Activated T-helper 1 cell treated with anti-CD3 and anti-CD28 coated beads, Interleukin-2, amount 50 U/mL, for 16 hours (primary cell): ENCODE measurements at places on chromosomes 11 and 22.

- no peak for DNase-seq
Observed at GRCh38 chr22:23288301-23289129, 108.2 kb downstream of the BCR start.

- no peak for DNase-seq
Observed at GRCh38 chr11:46302866-46303265, 25.4 kb downstream of the CREB3L1 start.

GRCh38 chr11:15309296-15309695 is 194.6 kb downstream of the INSC start:
- no peak for DNase-seq

GRCh38 chr11:28900427-28900826 is 792.2 kb downstream of the METTL15 start:
- no peak for DNase-seq

DNA sequence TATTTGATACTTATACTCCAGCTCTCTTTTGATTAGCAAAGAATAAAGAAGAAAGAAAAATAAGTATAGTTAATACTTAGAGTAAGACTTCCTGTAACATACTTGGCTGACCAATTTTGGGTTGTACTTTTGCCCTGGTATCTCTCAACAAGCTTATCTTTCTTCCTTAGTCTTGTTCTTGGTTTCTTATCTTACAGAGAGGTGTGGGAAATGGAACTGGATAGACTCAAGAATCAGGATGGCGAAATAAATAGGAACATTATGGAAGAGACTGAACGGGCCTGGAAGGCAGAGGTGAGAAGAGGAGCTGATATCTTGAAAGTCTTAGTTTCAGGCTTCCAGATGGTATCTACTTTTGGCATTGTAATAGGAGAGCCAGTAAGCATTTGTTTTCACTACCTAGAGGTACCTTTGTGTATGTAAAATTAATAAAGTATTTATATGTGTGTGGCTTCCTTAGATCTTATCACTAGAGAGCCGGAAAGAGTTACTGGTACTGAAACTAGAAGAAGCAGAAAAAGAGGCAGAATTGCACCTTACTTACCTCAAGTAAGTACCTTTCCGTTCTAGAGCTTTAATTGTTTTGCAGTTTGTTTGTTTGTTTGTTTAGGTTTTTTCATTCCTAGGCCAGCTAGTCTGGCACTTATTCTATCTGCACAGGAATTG is 11.3 kb upstream of the BACE1-AS start:
- DNase-seq = no peak

DNA sequence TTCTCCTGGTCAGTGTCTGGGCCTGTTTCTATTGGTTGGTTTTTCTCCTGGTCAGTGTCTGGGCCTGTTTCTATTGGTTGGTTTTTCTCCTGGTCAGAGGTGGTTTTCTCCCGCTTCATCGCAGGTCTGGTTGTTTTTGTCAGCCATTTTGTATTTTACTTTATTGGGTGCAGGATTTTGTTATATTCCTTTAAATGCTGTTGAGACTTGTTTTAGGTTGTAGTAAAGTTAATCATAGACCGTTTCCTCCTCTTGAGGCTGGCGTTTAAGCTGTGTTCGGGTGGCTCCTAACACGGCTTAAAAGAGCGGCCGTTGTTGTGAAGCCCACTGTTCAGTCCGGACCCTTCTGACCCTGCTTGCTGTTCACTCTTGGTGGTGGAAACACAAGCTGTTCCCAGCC is 26.2 kb downstream of the ZBED4 start:
- DNase-seq = no peak

DNA sequence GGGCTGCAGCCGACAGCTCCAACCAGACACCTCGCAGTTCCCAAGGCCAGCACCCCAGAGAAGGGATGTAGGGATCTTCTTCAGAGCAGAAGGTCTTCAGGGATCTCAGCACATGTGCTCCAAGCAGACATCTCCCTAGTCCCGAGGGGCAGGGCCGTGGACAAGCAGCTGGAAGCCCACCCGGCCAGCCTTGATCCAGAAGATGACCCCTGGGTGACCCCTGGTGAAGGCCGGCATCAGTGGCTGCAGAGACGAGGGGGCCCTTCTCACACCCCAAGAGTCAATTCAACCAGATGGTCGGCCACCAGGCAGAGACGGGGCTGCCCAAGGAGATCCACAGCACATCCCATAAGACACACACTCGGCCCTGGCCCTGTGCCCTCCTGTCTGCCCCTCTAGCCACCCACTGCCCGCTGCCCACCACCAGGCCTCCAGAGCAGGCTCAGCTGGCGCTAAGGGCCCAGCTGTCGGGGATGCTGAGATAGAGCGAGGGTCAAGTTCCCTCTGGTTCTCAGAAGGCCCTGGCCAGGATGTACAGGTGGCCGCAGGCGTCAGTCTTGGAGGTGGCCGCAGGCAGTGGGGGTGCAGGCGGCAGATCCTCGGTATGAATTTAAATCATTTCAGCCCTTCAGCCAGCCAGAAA is 168.3 kb downstream of the BRD1 start:
- no peak for DNase-seq

GRCh38 chr22:37137903-37138665 is 11.6 kb downstream of the IL2RB start:
- DNase-seq = no peak
